ENCODE measurements at places on chromosomes 4 and X.

DNA sequence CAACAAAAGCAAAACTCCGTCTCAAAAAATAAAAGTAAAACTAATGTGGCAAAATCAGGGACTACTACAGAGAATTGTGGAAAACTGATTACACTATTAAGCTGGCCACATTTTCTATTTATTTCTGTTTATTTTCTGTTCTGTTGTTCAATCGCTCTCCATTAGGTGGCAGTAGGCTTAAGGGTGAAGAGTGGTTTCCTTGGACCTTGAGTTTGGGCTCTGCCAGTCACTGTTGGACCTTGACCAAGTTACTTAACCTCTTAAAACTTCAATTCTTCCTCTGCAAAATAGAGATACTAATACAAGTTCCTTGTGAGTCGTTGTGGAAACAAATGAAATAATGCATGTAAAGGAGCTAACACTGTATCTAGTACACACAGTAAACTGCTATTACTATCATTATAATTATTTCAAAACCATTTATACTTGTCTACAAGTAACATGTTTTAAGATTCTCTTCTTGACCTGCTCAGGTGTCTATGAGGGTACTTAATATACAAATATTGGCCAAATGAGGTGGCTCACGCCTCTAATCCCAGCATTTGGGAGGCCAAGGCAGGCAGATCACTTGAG, 15.2 kb downstream of the HSD17B11 start:
- DNase-seq: no peak

- DNase-seq: no peak
These were observed 20.8 kb downstream of the ATP5ME start for GRCh38 chr4:653080-653821.

DNA sequence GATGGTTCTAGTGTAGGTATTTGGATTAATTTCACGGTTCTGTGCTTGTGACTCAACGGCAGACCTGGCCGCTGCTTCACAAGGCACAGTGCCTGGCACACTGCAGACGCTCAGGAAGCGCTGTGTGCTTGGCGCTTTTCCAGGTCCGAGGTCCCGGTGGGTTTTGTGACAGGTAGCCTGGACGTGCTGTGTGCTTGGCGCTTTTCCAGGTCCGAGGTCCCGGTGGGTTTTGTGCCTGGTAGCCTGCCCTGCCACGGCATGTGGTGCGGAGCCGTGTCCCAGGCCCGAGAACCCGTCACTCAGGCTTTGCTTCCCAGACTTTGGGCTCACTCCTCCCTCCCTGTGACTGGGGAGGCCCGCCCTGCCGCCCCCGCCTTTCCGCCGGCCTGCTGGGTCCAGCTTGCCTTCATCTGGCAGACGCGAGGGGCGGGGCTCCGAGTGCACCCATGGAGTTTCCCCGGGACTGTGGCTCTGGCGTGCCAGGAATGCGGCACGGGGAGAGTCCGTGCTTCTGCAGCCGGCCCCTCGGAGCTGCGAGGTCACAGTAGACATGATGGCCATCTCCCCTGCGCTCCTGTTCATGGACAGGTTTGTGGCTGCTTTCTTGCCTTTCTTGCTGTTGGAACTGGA, 44.2 kb downstream of the TBC1D14 start:
- DNase-seq: no peak

GRCh38 chr4:136861091-136861490, 671.2 kb downstream of the PCDH18 start:
- DNase-seq: no peak

Measured in stimulated activated effector memory CD8-positive, alpha-beta T cell treated with anti-CD3 and anti-CD28 coated beads, Interleukin-12 subunit alpha, Interleukin-12 subunit beta, amount 100 ng/mL, for 72 hours (primary cell).